ENCODE measurements at places on chromosomes 3 and 15. TPM values are rescaled to one million over a fixed set of nuclear protein-coding genes. Genes with fewer than 3 reads are reported as not detected.

DNA sequence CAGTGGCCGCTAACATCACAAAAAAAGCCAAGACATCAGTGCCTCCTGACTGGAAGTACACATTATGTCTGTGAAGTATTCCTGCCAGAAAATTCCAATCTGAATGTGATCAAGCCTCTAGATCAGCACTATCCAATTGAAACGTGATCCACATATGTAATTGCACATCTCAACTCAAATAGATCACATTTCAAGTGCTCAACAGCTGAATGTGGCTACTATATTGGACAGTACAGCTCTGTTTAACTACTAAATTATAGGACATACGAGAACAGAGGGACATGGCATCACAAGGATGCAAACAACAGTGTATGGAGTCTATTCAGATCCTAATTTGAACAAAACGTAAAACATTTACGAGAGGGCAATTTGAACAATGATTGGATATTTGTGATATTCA lies 542 bp upstream of the UBAP1L start:
- DNase-seq = no peak

CDHR4 gene
- not detected for total RNA-seq

DNA sequence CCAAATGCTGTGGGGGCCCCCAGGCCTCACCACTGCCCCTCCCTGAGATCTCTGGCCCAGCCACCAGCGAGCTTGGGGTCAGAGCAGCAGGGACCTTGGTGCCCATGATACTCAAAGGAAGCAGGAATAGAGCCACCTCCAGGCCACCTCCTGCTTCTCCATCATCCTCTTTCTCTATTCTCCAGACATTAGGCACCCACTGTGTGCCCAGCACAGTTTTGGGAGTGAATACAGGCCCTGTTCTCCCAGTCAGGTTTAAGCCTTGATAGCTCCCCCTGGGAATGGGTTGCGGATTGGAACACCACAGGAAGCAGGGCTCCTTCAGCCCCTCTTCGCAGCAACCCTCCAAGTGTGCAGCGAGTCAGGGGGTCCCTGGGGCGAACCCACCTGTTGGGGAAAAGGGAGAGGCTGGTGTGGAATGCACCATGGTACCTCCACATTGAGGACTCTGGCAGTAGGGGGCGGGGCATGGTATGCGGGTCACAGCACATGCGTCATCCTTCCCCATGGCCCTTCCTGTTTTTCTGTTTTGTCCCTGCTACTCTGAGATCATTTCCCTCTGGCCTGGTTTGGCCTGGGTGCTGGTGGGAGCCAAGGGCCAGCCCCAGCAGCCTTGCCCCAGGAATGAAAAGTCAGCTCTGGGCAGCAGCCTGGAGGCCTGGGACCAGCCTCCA lies 14.2 kb upstream of the SEMA3B start:
- peak; percentile 80 for DNase-seq

DNA sequence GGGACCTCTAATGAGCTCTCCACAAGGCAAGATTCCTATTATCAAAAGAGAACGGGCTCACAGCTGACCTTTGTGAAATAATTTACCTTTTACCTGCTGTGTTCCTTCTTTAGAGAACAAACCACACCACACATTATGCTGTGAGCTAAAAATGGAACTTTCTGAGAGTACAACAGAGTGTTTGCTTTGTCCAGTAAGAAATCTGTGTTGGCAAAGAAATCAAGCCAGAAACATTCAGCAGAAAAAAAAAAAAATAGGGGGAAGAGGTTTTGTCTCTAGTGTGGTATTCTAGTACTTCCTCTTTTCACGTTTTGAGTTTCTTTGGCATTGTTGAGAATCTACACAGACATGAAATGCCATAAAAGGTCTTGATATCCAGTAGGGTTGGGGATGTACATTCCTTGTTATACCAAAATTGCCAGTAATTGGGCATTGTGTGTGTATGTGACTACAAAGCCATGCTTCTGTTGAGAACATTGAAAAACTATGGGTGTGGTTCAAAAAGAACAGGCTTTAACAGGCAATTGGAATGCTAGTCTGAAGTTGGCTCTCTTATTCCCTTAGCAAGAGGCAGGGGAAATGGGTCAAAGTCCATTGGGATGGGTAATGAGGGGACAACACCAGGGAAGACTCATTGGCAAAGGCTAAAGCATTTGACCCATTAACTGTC lies 273.5 kb downstream of the NEK10 start:
- DNase-seq = no peak

- no peak for DNase-seq
These were observed 195.5 kb upstream of the TMC3 start for GRCh38 chr15:81569286-81570080.

DNA sequence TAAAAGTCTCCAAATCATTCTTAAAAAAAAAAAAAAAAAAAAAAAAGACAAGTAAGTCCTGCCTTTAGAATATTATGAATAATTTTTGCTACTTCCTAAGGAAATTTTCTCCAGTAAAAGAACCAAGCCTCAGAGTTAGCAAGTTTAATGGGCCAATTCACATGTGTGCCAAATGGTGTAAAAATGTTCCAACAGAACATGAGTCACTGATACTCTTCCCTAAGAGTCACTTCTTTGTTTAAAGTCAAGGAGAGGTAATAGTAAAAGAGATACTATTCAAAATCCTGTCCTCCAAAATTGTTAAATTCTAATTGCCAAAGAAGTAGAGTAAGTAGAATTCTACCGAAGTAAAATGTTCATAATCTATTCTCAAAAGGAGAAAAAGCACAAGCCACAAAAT lies 17.7 kb upstream of the CPA3 start:
- DNase-seq = no peak

- DNase-seq = no peak
These were observed 83.5 kb upstream of the VGLL4 start for GRCh38 chr3:11727207-11727606.

GRCh38 chr15:66454143-66454542 lies 43.4 kb downstream of the SNAPC5 start:
- no peak for DNase-seq

MUSTN1 gene
- total RNA-seq = 1.1 TPM

ARPP21 gene
- not detected for total RNA-seq

LRRK1 gene
- 2.7 TPM for total RNA-seq

- no peak for DNase-seq
These were observed 268.0 kb downstream of the EPHA3 start for GRCh38 chr3:89375451-89375850.
